ENCODE measurements at places on chromosomes 11 and 22.

- no peak for DNase-seq
These were observed 9.3 kb upstream of the TYR start for GRCh38 chr11:89168396-89168795.

DNA sequence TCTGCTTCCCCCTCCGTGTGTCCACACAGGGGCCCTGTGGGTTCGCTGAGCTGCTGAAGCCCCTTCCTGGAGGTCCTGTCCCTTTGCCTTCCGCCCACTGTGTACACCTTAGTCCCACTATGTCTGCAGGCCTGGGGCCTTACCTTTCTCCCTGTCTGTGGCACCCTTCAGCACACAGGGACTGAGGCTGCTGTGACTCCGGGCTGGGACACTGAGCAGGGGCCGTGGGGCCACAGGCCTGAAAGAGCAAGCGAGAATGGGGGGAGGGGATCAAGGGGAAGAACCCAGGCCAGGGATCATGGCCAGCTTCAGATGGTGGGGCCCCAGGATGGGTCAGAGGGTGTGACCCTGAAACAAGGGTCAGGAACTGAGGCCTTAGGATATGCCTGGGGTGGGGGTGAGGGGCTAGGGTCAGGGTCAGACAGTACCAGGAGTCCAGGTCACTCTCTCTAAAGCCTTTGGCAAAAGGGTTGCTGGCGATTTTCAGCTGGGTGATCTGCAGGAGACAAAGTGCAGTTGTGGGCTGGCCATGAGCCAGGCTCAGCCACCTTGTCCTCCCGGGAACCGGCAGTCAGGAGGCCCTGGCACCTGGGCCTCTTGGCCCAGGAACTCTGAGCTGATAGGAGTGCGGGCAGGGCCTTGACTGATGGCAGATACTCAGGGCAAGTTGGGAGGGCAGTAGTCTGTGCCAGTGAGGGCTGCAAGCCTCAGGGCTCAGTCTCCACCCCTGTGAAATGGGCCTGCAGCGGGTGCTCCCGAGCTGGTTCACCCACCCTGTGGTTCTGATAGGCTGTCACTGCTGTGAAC lies 2.6 kb upstream of the NUDT8 start:
- DNase-seq, result no peak

DNA sequence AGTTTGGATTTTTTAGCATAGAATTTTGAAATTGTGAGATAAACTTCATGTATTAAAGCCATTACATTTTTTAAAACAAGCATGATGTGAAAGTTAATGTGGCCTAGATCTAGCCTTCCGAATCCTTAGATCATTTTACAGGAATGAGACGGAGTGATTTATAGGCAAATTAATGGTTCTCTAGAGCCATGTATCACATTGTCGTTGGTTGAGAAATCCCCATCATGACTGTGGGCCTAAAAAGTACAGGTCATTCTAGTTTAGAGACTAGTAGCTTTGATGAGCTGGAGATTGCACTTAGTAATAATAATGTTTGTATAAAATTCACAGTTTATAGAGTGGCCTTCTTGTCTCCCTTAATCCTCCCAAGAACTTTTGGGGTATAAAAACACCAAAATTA lies 7.1 kb downstream of the EWSR1 start:
- DNase-seq, result no peak

DNA sequence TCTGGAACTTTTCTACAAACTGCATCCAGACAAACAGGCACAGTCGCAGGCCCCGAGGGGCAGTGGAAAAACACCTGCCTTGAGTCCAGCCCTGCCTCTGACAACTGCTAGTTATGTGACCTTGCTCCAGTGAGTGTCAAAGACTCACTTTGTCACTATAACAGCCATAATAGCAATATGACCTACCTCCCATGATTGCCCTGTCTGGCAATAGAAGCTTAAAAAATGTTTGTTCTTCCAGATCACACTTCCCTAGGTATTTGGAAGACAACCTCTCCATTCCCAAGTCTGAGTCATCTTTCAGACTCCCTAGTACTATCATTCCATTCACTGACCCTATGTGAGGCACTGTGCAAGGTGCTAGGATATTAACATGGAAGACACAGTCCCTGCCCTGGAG lies 74.5 kb downstream of the RPL27A start:
- no peak for DNase-seq

GRCh38 chr11:63737718-63738117 lies 30.9 kb downstream of the ZFTA start:
- DNase-seq, result no peak

- no peak for DNase-seq
These were observed 91.0 kb downstream of the CCDC83 start for GRCh38 chr11:85946221-85946620.

DNA sequence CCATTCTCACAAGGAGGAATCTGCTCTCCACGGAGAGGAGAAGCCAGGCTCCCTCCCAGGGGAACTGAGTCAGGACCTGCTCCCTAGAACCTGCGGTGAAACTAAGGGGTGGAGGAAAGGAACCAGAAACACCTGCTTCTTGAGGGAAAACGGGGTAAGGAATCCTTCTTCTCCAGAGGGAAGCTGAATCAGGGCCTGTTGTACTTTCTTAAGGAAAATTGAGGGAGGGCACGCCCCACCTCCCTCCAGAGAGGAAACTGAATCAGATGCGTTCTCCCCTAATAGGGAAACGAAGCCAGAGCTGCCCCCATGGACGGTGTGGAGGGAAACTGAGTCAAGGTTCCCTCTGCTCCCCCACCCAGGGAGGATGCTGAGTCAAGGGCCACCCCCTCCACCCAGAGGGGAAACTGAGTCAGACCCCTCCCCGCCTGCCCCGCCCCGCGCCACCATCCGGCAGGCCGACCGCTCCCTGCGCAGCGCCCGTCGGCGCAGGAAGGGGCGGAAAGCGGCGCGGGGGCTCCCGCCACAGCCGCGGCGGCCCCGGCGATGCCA lies 393 bp downstream of the RELA start:
- no peak for DNase-seq

- no peak for DNase-seq
These were observed 157.0 kb downstream of the BRD1 start for GRCh38 chr22:49670456-49671330.

- no peak for DNase-seq
These were observed 132.9 kb upstream of the BLID start for GRCh38 chr11:122248939-122249338.

GRCh38 chr11:36500315-36500721 lies 9.8 kb downstream of the TRAF6 start:
- no peak for DNase-seq

GRCh38 chr22:47804281-47804680 lies 1041.8 kb downstream of the TBC1D22A start:
- no peak for DNase-seq

GRCh38 chr22:31308181-31308580 lies 15.9 kb upstream of the PIK3IP1 start:
- no peak for DNase-seq

DNA sequence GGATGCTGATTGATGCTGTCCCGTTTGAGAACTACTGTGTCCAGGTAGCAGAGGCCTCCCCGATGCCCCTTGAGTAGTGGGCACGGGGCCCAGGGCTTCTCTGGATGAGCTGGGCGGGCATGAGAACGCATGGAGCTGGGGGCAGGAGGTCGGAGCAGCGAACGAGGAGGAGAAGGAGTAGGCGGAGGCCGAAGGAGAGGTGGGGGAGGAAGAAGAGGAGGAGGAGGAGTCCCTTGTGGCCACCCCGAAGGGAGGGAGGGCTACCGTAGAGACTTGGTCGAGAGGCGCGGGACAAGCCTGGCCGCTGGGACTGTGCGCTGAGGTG lies 62.9 kb downstream of the CRYBB2 start:
- DNase-seq, result no peak

GRCh38 chr11:22878039-22878438 lies 17.8 kb upstream of the CCDC179 start:
- no peak for DNase-seq

GRCh38 chr11:112504056-112504455 lies 243.4 kb upstream of the PLET1 start:
- DNase-seq, result no peak

DNA sequence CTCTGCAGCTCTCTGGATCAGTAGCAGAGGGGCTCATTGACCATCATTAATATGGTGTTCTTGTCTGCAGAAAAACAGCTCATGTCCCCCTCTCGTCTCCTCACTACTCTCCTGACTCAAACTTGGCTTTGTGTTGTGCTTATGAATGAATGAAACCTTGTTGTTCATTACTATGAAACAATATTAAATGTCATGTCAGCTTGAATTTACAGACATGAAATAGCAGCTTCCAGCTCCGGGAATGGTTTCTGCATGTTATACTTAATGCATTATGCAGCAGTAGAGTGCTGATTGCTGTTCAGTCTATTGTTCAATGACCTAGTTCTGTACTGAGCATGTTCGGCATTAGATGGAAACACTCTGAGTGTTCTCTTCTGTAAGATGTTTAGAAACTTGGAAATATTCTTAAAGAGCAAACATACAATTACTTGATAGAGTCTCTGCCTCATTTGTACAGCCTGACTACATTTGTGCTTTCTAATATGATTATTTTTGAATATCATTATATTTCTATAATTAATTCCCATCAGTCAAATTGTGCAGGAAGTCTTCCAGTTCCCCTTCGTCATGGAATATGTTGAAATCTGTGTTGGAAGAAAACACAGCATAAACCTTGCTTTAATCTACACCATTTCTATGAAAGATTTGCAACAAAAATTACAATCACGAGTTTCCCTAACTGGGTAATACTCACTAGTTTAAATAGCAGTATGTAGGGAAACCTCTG lies 340.4 kb downstream of the SOX6 start:
- no peak for DNase-seq

- no peak for DNase-seq
These were observed 8.7 kb downstream of the PRR5 start for GRCh38 chr22:44710474-44711240.

- DNase-seq, result no peak
These were observed 833.8 kb downstream of the TBC1D22A start for GRCh38 chr22:47596176-47596690.

DNA sequence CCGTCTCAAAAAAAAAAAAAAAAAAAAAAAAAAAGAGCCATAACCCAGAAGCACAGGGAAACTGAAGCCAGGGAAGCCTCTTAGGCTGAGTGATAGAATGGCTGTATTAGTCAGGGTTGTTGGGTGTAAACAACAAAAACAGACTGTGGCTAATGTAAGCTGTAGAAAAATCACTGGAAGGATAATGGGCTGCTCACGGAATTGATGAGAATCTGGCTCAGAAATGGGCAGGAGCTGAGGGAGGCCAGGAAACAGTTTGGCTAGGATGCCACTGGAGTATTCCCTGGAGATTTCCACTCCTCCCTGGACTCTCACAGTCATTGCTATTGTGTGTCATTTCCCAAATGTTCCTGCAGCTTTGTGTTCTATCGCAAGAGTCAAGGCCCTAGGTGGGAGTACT lies 22.4 kb downstream of the SLC22A6 start:
- no peak for DNase-seq
